Activated CD4-positive, alpha-beta T cell treated with anti-CD3 and anti-CD28 coated beads, Interleukin-2, amount 10 ng/mL, durations not matched to agents 24 days and 14 days (primary cell): ENCODE measurements at places on chromosomes 13 and 19. TPM values are rescaled to one million over a fixed set of nuclear protein-coding genes. Genes with fewer than 3 reads are reported as not detected.

DNA sequence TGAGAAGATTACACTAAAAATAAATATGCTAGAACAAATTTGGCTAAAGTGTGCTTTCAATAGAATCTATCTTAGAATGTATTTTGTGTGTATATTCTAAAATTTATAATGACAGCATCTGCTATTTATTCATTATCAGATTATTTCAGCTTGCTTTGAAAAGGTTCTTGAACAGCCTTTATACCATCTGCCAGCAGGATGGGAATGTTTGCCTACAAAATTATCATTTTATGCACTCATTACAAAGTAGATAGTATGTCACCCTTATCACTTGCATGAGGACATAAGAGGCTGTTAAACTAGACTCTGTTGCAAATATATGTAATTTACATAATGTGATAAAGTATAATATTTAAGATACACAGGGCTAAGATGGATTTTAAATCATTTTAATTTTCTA is 1286.9 kb upstream of the PCDH20 start:
- no peak for DNase-seq

The CAPN12 gene
- 3.2 and 3.5 TPM in 2 replicates for total RNA-seq

The VMAC gene
- total RNA-seq = 2.7 and 3.2 TPM in 2 replicates

DNA sequence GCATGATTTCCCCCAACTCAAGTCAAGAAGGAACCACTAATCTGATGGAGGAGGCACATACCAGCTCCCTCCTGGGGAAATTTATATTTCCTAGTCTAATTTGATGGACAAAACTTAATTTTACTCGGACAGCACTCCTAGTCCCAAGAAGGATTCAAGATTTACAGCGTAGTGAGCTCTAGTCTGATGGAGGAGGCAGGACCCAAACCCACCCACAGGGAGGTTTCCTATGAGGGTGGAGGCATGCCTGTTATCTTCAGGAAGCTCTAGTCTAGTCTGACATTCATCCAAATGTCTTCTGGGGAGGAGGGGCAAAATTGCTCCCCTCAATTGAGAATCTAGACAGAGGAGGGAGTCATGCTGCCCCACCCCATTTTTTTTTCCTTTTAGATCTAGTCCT is 10.4 kb upstream of the BCL3 start:
- DNase-seq = no peak

The FUT3 gene
- not detected in 2 replicates for total RNA-seq

GRCh38 chr13:40452741-40453334 is 213.6 kb downstream of the FOXO1 start:
- no peak for DNase-seq

The HSH2D gene
- 22.7 and 23.1 TPM in 2 replicates for total RNA-seq

DNA sequence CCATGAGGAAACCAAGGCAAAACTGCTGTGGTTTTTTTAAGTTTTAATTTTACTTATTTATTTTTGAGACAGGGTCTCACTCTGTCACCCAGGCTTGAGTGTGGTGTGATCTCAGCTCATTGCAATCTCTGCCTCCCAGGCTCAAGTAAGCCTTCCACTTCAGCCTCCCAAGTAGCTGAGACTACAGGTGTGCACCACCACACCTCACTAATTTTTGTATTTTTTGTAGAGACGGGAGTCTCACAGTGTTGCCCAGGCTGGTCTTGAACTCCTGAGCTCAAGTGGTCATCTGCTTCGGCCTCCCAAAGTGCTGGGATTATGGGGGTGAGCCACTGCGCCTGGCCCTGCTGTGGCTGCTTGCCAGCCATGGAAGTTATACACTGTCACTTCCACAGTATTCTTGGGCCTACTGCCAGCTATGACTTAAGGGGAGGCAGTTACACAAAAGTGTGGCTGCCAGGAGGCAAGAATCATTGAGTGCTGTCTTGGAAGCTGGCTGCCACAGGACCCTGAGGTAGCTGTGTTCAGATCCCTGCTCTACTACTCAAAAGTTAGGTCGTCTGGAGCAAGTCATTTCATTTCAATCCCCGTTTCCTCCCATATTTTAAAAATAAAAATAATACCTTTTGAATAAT is 12.7 kb downstream of the FARP1 start:
- DNase-seq = no peak

DNA sequence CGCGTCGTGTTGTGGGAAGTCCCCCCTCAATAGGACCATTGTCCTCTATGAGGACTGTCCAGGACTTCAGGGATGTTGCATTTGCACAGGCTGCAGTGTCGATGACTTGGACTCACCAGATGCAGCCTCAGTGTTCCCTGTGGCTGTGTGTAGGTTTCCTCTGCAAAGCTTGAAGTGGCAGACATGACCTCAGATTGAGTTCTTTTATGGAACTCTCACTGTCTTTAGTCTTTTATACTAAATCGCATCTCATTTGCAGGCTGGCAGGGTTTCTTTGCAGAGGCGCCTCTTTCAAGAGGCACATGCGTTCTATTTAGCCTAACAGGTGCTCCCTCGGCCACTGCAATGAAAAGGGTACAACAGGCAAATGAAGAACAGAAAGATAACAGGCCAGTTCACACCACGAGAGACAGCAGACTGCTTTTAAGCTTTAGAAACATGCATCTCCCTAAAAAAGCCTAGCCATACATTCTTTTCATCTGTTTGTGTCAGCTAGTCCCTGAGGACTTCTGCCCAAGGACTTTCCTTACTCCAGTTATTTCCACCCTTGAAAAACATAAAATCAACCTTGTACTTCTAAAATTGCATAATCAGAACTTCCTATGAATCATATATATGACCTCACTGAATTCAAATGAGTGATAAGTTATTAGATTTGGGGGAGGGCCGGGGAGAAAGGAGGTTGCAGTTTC is 118.4 kb downstream of the RAB20 start:
- no peak for DNase-seq

- no peak for DNase-seq
Measured at GRCh38 chr13:62137629-62138405, 722.2 kb upstream of the PCDH20 start.

- DNase-seq = no peak
Measured at GRCh38 chr13:44234566-44234965, 139.1 kb upstream of the SERP2 start.
